ENCODE measurements at places on chromosomes 12 and 14.

DNA sequence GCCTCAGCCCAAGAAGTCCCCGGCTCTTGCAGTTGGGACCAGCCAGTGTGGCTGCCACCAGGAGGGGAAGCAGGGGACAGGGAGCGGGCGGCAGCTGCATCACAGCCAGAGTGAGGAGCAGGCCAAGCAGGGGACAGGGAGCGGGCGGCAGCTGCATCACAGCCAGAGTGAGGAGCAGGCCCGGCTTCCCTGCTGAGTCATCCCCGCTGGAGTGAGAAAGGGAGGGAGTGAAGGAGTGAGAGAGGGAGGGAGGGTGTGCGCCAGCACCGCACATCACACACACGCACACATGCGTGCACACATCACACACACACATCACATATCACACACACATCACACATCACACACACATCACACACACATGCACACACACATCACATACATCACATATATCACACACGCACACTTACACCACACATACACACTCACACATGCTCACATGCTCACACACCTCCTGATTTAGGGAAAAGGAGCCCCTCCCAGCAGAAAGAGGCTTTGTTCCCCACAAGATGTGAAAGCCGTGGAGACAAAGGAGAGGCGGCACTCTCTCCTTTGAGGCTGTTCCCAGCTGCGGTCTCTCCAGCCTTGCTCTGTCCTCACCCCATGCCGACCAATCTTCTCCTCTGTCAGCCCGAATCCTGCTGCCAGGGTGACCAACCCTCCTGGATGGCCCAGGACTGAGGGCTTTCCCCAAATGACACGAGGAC lies 16.7 kb upstream of the ZDHHC22 start:
- DNase-seq = no peak

DNA sequence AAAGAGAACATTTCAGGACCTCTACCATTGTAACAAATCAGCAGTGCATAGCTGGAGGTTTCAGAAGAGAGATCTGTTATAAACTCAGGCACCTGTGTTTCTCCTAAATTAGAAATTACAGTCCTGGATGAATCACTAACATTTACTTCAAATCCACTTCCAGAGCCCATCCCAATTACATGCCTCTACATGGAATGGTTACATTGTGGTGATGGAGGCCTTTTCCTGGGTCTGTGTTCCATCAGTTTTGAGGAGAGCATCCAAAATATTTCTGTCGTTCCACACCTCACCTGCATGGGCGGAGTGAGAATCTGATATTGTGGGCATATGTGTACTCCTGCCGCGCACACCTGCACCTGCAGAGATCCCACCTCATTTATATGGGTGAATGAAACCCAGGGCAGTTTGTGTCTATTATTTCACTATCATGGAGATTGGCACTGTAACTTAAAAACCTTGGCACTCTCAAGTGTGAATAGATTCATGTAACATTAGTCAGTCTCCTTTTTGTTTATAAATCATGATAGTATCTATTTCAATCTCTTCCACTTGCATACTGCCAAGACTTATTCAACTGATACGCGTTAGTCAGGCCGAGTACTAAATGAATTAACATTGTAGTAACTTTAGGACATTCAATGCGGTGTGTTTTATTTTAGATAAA lies 215.1 kb upstream of the FAR2 start:
- no peak for DNase-seq

DNA sequence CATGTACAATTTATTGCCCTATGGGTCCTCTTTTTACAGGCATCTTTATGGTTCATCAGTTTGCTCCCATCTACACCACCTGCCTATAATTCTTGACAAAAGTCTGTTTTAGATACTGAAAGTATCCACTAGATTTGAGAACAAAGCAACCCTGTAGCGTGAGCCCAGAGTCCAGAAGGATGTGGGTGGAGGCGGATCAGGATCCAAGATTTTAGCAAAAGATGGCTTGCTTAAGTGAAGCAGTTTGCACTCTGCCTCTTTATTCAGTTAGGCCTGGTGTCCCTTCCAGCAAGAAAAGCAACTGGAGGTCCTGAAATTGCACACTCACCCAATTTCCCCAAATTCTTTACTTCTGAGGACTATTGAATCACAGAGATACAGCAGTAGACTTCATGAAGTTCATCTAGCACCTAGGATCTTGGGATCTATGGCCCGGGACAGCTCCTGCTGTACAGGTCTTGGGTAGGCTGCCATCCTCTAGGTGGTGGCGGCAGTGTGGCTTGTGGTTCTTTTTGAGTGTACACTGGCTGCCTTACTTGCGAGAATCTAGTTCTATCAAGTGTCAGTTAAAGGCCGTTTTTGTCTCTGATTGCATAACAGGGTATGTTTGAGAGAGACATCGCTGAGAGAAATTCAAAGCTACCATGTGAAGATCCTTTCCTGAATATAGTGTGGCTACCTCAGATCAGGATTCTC lies 873.2 kb downstream of the NRXN3 start:
- DNase-seq = no peak

- no peak for DNase-seq
Measured at GRCh38 chr12:2032506-2032905, 20.3 kb upstream of the CACNA1C start.

GRCh38 chr12:122980183-122981035 lies at the start of gene ARL6IP4:
Gene ARL6IP4, plus strand, starts transcription at chr12:122980681. Its CDS starts 459 bp downstream, at chr12:122981140.
- DNase-seq = no peak

GRCh38 chr12:2138294-2138693 lies 85.5 kb downstream of the CACNA1C start:
- no peak for DNase-seq

GRCh38 chr14:65334765-65335410 lies 77.6 kb upstream of the FUT8 start:
- no peak for DNase-seq

- DNase-seq = no peak
Measured at GRCh38 chr12:111586986-111587385, 12.1 kb downstream of the ATXN2 start.

GRCh38 chr12:67757651-67758050 lies 109.1 kb downstream of the DYRK2 start:
- DNase-seq = no peak

- DNase-seq = no peak
Measured at GRCh38 chr14:99649219-99649618, 4.3 kb downstream of the HHIPL1 start.

DNA sequence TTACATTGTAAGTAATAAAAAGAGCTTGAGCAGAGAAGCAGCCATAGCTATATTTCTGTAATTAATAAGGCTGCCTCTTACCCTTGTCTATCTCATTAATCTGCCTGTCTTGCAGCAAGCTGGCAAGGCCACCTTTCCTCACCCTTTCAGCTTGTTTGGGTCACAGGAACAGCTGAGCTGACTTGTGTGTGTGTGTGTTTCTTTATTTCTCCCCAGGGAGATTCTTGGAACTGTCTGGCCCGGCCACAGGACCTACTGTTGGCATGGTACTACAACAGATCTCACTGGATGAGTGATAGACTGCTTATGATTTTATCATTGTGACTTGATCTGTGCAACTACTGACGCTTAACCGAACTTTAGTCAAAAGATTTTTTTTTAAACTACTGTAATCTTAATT lies 213.7 kb downstream of the SLC2A13 start:
- no peak for DNase-seq

- no peak for DNase-seq
Measured at GRCh38 chr12:63982604-63983295, 138.2 kb downstream of the SRGAP1 start.

DNA sequence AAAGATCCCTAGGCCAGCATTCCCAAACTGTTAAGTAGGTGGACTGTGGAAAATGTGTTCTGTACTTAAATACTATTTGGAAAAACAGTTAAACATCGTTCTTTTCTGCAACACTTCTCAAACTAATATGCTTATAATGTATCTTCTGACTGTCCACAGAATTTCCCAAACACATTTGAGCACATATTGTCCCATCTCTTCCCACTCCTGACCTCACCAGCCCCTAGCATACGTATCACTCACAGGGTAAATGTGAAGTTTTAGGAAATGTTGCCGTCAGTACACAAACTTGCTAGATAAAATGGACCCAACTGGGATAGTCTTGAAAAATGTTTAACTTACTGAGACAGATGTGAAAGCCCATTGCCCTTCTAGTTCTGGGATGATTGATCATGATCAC lies 27.7 kb downstream of the ARID2 start:
- no peak for DNase-seq

DNA sequence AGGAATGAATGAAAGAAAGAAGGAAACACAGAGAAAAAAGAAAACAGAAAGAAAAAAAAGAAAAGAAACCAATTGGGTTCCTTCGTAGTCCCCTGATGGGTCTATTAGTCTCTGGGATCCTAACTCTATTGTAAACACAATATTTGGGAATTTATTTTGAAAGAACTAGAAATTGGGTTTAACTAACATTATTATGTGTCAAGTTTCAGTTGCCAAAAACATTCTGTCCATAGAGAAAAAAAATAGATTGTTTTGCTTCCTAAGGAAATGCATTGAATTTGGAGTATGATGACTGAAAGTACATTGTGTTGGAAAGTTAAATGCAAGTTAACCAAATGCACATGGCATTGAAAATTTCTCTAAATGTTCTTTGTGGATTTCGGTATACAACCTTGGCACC lies 52.8 kb upstream of the PPP1R12A start:
- no peak for DNase-seq

- no peak for DNase-seq
Measured at GRCh38 chr14:74019408-74020137, 424 bp downstream of the BBOF1 start.

DNA sequence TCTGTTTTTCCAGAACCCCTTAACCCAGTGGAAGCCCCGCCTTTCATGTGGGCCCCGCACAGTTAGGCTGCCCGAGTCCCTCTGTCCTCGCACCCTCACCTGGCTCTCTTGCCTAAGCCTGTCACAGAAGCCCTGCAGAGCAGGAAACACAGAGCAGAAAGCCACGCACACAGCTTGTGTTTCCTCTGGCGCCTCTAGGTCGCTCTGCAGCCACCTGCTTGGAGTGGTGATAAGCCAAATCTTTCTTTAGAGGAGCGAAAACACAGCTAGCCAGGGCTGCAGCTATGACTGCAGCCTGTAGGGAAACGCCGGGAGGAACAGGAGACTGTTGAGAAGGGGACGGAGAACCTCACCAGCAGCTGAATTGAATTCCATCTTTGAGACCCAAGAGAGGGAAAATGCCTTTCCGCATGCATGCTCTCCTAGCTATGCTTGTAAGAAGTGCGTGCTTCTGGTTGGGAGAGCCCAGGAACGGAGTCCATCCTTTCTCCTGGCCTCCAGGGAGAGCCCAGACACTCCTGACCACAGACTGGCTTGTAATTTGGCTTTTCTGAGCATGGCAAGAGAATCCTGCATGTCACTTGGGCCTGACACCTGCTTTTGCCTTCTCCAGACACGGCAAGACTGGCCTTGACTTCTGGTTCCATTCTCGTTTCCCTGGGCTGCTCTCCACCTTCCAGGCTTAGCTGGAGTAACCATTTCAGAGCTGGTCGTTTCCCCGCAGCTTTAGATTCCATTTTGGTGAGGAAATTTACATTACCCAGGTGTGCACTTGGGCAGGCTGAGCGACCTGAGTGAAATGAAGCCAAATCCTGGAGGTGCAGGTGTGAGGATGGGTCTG lies 301.6 kb downstream of the CACNA1C start:
- peak; percentile 25 for DNase-seq

- no peak for DNase-seq
Measured at GRCh38 chr12:89472508-89472907, 52.1 kb downstream of the GALNT4 start.

- DNase-seq = no peak
Measured at GRCh38 chr12:46983393-46983793, 96.0 kb upstream of the PCED1B start.

- DNase-seq = no peak
Measured at GRCh38 chr12:118183155-118183554, 47.2 kb downstream of the PEBP1 start.

Measured in cerebellar nuclear complex (tissue), 1 donor.